ENCODE measurements at places on chromosomes 7 and 10.

GRCh38 chr10:79070606-79071395, 2.0 kb downstream of the ZMIZ1 start:
- peak; percentile 50 for DNase-seq

DNA sequence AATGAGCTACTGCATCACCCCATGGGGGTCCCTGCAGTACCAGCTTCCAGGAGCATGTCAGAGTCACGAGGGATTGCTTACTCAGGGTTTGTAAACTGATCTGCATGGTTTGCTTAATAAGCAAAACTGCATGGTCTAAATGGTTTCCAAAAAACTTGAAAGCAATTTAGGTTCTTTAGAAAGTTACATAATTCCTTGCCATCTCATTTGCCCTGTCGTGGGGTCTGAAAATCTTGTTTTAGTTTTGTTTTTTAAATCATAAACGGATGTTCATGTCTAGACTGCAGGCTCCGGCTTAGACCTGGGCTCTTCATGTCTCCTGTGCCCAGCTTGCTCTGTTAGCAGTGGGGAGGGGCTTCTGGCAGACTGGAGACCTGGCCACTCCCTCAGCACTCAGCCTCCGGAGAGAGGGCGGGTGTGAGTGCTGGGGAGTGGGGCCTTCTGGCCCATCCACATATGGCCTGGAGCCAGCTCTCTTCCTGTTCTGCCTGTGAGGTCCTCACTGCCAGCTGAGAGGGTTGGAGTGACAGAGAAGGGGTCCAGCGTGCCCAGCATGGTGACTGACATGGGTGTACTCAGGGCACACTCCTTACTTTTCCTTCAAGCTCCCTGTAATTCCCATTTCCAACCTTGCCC, 17.5 kb downstream of the PRF1 start:
- DNase-seq = no peak

DNA sequence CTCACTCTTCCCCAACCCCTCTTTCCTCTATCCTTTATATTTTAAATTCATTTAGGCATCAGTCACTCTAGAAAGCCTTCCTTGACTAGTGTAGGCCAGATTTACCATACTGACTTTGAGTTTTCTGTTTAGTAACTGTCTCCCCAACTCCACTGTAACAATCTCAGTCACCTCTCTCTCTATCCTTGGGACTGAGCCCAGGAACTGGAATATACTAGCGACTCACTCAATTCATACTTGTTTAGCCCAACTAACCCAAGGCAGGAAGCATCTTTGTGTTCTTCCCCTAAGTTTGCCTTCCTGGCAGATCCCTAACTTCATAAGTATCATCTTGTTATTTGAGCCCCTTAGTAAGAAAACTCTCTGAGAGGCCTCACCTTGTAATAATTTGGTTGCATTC, 19.1 kb downstream of the PLCE1 start:
- DNase-seq = no peak

GRCh38 chr7:80145780-80146422, 11.3 kb downstream of the GNAI1 start:
- DNase-seq = no peak

GRCh38 chr7:134562136-134562535, 13.2 kb downstream of the AKR1B15 start:
- DNase-seq = no peak

DNA sequence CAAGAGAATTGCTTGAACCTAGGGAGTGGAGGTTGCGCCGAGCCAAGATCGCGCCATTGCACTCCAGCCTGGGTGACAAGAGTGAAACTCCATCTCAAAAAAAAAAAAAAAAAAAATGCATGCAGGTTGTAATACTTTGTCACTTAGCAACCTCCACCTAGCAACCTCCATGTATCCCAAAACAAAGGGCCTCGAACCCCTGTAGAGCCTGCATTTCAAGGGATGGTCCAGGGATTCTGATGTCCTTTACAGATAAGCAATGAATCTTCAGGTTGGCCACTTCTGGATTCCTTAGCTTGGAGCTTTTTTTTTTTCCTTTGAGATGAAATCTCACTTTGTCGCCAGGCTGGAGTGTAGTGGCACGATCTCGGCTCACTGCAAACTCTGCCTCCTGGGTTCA, 1211.0 kb downstream of the TYW1 start:
- no peak for DNase-seq

DNA sequence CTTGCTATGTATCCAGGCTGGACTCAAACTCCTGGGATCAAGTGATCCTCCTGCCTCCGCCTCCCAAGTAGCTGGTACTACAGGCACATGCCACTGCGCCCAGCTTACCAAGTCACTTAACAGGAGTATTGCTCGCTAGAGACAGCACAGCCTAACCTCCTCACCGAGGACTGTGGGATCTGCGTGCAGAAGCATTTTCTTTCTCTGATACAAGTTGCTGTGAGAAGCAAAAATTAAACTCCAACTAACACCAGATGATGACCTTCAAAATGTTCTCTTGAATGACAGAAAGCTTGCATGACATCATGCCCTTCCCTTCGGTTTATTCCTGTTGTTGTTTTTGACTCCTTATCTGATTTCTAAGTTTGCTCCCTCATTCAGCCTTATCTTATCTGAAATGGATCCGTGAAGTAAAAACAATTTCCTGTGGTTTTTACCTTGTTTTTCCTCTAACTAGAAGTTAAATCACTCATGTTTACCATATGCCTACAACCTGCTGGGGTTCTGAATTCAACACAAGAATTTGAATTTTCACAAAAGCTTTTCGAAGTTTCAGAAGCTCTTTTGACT, 94.4 kb upstream of the KIF5B start:
- DNase-seq = no peak

Data from stimulated activated CD4-positive, alpha-beta T cell treated with anti-CD3 and anti-CD28 coated beads, Interleukin-15, amount 100 ng/mL, for 24 hours (primary cell).